ENCODE measurements at places on chromosomes 3 and 15.

GRCh38 chr15:80615361-80615736 is 79.8 kb upstream of the ABHD17C start:
- no peaks in the 10 kb centered on the region for H3K36me3 ChIP-seq
- H3K27me3 ChIP-seq, result peaks cover 23% of the 10 kb centered on the region
- H3K27ac ChIP-seq, result no peak overlapping the region
- DNase-seq, result no peak
- H3K4me3 ChIP-seq, result no peak overlapping the region

GRCh38 chr3:33023176-33024136 is 72.0 kb downstream of the CCR4 start:
- no peaks in the 10 kb centered on the region for H3K27me3 ChIP-seq
- peaks cover 46% of the 10 kb centered on the region for H3K36me3 ChIP-seq
- H3K27ac ChIP-seq, result peak overlapping the region; percentile 89
- H3K4me1 ChIP-seq, result peaks cover 54% of the 10 kb centered on the region
- no peak for DNase-seq
- H3K4me3 ChIP-seq, result peak overlapping the region; percentile 14

DNA sequence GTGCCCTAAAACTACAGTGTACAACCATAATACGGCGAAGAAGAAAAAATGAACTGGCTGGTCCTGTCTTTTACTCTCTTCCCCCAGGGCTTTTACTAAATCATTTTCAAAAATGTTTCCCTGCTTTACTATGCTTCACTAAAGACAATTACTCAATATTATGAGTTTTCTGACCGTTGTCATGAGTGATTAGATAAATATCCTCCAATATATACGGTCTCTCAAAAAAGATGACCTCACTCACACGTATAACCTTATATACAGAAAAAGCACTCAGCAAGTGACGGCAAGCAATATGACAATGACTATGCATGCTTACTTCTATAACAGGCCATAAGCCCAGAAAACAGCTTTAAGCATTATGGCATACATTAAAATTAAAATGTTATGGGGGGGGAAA is 60.5 kb downstream of the TBL1XR1 start:
- peaks cover 55% of the 10 kb centered on the region for H3K4me1 ChIP-seq
- H3K27me3 ChIP-seq, result no peaks in the 10 kb centered on the region
- peaks cover 60% of the 10 kb centered on the region for H3K36me3 ChIP-seq
- no peak for DNase-seq
- peak overlapping the region; percentile 24 for H3K27ac ChIP-seq
- H3K4me3 ChIP-seq, result no peak overlapping the region

GRCh38 chr3:86771741-86772512 is 219.0 kb downstream of the VGLL3 start:
- H3K36me3 ChIP-seq, result no peaks in the 10 kb centered on the region
- no peak overlapping the region for H3K4me3 ChIP-seq
- no peak overlapping the region for H3K27ac ChIP-seq
- no peaks in the 10 kb centered on the region for H3K27me3 ChIP-seq
- no peaks in the 10 kb centered on the region for H3K4me1 ChIP-seq
- DNase-seq, result no peak

DNA sequence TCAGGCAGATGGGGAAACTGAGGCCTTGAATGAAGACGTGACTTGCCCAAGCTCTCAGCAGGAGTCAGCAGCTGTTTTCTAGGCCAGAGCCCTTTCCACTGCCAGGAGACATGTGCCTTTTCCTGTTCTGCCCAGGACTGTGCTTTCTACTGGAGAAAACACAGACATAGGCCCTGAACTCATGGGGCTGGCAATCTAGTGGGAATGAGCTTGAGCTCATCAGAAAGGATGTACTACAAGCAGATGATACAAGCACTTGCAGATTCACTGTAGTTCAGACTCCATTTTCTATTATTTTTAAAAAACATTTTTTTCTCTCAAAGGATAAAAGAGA is 14.4 kb downstream of the MASP1 start:
- no peaks in the 10 kb centered on the region for H3K36me3 ChIP-seq
- no peak overlapping the region for H3K4me3 ChIP-seq
- no peak for DNase-seq
- H3K27me3 ChIP-seq, result peaks cover 17% of the 10 kb centered on the region

DNA sequence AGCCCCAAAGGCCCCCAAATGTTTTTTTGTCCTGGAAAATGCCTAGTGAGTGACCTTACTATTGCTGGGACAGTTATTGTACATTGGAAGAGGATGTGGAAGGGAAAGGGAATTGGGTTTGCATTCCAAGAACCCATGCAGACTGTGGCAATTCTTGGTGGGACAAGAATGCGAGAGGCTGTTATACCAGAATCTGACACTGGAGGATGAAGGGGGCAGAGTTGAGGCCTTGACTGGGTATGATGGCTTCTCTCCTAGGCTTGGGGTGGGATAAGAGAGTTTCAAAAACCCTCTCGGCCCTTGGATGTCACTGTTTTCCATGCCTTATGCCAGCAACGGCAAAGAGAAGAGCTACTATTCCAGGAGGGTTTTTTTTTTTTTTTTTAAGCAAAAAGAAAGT is 25.3 kb downstream of the IL16 start:
- DNase-seq, result no peak
- no peak overlapping the region for H3K27ac ChIP-seq
- peaks cover 2% of the 10 kb centered on the region for H3K27me3 ChIP-seq
- no peaks in the 10 kb centered on the region for H3K4me1 ChIP-seq

DNA sequence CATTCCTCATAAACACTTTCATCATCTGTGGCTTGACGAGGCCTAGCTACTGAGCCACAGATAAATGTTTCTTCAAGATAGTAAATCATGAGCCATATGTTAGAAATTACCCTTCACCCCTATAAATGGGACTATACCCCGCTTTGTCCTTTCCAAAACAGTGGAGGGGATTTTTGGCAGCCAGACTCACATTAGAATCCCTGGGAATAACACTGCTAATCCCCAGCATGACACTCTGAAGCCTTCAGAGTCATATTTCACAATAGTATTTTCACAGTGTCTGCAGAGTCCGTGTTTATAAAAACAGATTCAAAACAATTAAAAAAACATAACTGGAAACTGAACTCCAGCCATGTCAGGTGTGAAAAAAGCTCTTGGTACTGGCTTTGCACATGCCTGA is 271.6 kb downstream of the ERC2 start:
- no peaks in the 10 kb centered on the region for H3K36me3 ChIP-seq
- no peaks in the 10 kb centered on the region for H3K27me3 ChIP-seq
- no peak overlapping the region for H3K27ac ChIP-seq
- no peaks in the 10 kb centered on the region for H3K4me1 ChIP-seq
- H3K4me3 ChIP-seq, result no peak overlapping the region

GRCh38 chr3:183283886-183284285 is 30.8 kb downstream of the B3GNT5 start:
- no peak overlapping the region for H3K4me3 ChIP-seq
- DNase-seq, result no peak
- H3K27me3 ChIP-seq, result no peaks in the 10 kb centered on the region
- H3K36me3 ChIP-seq, result peaks cover 2% of the 10 kb centered on the region
- H3K27ac ChIP-seq, result peak overlapping the region; percentile 69

- H3K36me3 ChIP-seq, result no peaks in the 10 kb centered on the region
- no peaks in the 10 kb centered on the region for H3K27me3 ChIP-seq
- H3K27ac ChIP-seq, result no peak overlapping the region
- no peak overlapping the region for H3K4me3 ChIP-seq
These were observed 326.4 kb upstream of the NAALADL2 start for GRCh38 chr3:174532776-174533175.

DNA sequence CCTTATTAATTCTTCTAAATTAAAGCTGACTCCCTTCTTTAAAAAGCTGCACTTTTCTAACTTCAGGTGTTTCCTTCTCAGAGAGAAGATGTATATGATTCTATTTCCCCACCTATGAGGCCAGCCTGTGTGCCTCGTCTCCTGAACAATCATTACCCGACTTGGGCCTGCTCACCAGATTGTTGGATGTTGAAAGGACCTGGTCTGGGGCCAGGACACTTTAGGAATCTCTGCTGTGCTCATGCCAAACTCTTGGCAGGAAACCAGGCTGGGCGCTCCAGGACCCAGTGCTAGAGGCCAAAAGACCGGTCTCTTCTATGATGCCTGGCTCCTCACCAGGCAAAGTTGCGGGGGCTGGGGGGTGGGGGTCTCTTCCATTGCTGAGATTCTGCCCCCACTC is 16.9 kb upstream of the LRRC31 start:
- H3K27ac ChIP-seq, result no peak overlapping the region
- H3K4me3 ChIP-seq, result no peak overlapping the region
- H3K36me3 ChIP-seq, result no peaks in the 10 kb centered on the region
- peaks cover 1% of the 10 kb centered on the region for H3K27me3 ChIP-seq
- DNase-seq, result no peak

DNA sequence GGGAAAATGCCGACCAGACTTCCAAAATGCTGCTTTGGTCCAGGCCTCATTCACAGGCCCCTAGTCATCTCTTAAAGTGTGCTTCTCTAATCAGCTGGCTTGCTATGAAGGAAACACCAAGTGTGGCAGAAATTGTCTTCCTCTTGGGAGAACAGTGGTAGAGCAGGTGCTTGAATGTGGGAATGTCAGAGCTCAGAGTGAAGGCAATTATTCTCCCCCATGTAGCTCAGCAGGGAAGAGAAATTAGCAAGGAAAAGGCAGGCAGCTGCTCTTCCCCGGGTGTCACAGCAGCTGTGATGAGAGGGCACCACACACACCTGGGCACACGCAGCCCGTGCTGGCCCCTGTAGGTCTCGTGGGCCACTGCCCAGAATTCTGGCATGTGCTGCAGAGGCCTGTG is 358.5 kb downstream of the WDR72 start:
- no peaks in the 10 kb centered on the region for H3K36me3 ChIP-seq
- no peak overlapping the region for H3K27ac ChIP-seq
- H3K4me1 ChIP-seq, result no peaks in the 10 kb centered on the region
- H3K27me3 ChIP-seq, result no peaks in the 10 kb centered on the region
- no peak for DNase-seq

GRCh38 chr3:16177962-16178627 is 3.6 kb downstream of the GALNT15 start:
- H3K27ac ChIP-seq, result no peak overlapping the region
- no peak overlapping the region for H3K4me3 ChIP-seq
- H3K4me1 ChIP-seq, result peaks cover 3% of the 10 kb centered on the region
- peaks cover 22% of the 10 kb centered on the region for H3K27me3 ChIP-seq
- H3K36me3 ChIP-seq, result no peaks in the 10 kb centered on the region

DNA sequence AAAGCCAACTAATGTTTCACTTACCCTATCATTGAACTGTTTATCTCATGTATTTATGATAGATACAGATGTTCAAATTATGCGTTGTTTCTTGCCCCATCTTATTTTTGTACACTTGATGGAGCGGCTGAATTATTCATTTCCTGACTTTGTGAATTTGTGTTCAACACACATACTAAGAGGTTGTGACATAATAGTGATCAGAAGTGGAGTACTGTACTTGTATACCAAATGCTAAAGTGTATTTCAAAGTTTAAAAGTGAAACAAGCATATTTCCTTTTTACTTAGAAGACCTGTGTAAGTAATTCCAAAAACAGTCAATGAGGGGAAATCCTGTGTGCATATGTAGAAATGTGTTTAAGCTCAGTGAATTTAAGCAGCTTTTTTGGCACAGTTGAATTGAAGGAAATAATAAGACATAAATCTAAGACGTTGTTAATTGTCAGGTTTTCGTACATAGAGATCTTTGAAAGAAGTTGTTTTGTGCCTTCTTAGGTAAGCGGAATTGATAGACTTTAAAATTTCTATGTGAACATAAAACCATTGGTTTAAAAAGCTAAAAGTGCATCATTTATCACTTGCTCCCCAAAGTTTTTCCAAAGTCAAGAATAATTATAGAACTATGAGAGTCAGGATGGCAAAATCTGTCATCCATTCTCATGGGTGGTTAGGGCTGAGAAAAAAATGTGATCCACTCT is 1.9 kb downstream of the NFKBIZ start:
- H3K4me1 ChIP-seq, result peaks cover 56% of the 10 kb centered on the region
- H3K27ac ChIP-seq, result peak overlapping the region; percentile 97
- no peak for DNase-seq
- H3K4me3 ChIP-seq, result peak overlapping the region; percentile 94
- no peaks in the 10 kb centered on the region for H3K27me3 ChIP-seq

GRCh38 chr15:81091889-81092558 is 42.0 kb upstream of the CFAP161 start:
- no peak for DNase-seq
- H3K27me3 ChIP-seq, result peaks cover 50% of the 10 kb centered on the region

DNA sequence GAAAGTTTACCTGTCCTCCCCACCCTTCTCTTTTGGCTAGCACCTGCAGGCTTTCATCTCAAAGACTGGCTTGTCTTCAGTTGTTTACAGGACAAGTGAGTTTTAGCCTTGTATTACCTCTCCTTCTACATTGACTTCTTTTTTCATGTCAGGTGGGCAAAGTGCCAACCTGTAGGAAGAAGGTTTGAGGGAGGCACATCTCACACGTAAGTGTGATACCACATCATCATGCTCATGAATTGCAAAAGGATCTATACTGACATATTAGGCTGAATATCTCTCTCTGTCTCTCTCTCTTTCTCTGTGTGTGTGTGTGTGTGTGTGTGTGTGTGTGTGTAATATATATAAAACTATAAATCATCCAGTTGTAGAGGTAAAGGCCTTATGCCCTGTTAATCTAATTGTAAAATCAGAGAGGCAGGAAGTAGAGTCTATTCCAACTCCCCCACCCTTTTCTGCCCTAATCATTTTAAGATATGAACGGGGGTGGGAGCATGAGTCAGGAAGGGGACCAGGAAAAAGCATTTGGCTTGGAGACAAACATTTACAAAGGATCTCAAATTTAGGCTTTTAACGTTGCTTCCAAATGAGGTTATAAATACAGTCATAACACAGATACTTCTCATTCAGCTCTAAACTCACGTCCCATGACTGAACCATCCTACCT is 107.0 kb upstream of the PFN2 start:
- peaks cover 7% of the 10 kb centered on the region for H3K27me3 ChIP-seq
- H3K27ac ChIP-seq, result no peak overlapping the region
- H3K36me3 ChIP-seq, result no peaks in the 10 kb centered on the region
- no peak for DNase-seq
- no peaks in the 10 kb centered on the region for H3K4me1 ChIP-seq

DNA sequence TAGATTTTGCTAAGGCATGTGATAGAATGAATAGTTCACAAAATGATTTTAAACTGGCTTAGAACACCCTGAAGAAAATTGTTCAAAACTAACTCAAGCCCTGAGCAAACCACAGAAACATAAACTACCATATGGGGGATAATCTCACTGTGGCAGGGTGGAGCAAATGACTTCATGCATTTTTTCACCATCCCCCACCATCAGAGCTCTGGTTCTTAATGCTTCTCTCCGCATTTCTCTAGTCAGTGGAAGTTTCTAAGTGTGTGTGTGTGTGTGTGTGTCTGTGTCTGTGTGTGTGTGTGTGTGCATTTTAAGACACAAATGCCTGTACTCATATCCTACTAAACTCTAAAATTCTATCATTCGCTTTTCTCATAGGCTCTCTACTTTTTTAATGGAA is 107.1 kb upstream of the PHLDB2 start:
- no peaks in the 10 kb centered on the region for H3K36me3 ChIP-seq
- no peak for DNase-seq
- no peak overlapping the region for H3K4me3 ChIP-seq

- no peaks in the 10 kb centered on the region for H3K36me3 ChIP-seq
- no peak overlapping the region for H3K27ac ChIP-seq
- no peaks in the 10 kb centered on the region for H3K4me1 ChIP-seq
- H3K4me3 ChIP-seq, result no peak overlapping the region
- H3K27me3 ChIP-seq, result no peaks in the 10 kb centered on the region
These were observed 38.1 kb downstream of the UBE2E2 start for GRCh38 chr3:23241256-23241655.

GRCh38 chr15:68730471-68730919 is 90.2 kb downstream of the ANP32A start:
- no peak overlapping the region for H3K27ac ChIP-seq
- no peak overlapping the region for H3K4me3 ChIP-seq
- H3K4me1 ChIP-seq, result peaks cover 3% of the 10 kb centered on the region
- no peaks in the 10 kb centered on the region for H3K36me3 ChIP-seq
- H3K27me3 ChIP-seq, result peaks cover 22% of the 10 kb centered on the region

- H3K27me3 ChIP-seq, result no peaks in the 10 kb centered on the region
- peak within 1 kb of the TSS; percentile 94 for H3K27ac ChIP-seq
- peaks cover 26% of the 10 kb centered on the region for H3K36me3 ChIP-seq
- peak within 1 kb of the TSS; percentile 98 for H3K4me3 ChIP-seq
- H3K4me1 ChIP-seq, result peaks cover 60% of the 10 kb centered on the region
These were observed at the start of gene BTLA for GRCh38 chr3:112498914-112499711. BTLA (minus strand) TSS chr3:112499472; CDS start chr3:112499358, 114 bp downstream.

All from activated T-helper 2 cell treated with anti-CD3 and anti-CD28 coated beads, Interferon-gamma antibody, Interleukin-2, Interleukin-4, amounts not matched to agents 10 μg/mL and 5 μg/mL and 100 μg/mL, durations not matched to agents 14 hours and 24 hours and 36 hours (primary cell).